ENCODE measurements at places on chromosomes 3 and 15. TPM values are rescaled to one million over a fixed set of nuclear protein-coding genes. Genes with fewer than 3 reads are reported as not detected.

Gene GNB4
- 2.2 TPM for polyA plus RNA-seq

Gene CISH
- 47.0 TPM for polyA plus RNA-seq

Gene TLNRD1
- 6.8 TPM for polyA plus RNA-seq

Gene CALML4
- 183 TPM for polyA plus RNA-seq

- H3K27ac ChIP-seq: no peak overlapping the region
- H3K27me3 ChIP-seq: no peaks in the 10 kb centered on the region
- DNase-seq: no peak
- H3K4me1 ChIP-seq: no peaks in the 10 kb centered on the region
Observed at GRCh38 chr15:66212563-66212921, 41.0 kb downstream of the MEGF11 start.

DNA sequence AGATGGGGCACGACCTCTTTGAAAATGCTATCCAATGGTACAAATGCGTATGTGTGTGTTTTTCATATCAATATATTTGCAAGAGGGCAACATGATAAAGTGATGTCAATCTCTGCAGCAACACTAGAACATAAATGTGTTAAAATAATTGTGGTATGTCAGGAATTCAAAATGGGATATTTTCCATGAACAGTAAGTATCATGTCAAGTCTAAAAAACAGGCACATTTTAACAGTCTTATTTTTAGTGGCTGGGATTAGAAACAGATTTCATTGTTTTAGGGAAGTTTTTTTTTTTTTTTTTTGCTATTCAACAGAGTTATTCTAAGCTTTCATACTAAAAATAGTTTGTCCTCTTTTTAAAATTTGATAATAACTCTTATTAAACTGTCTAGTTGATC, 209.8 kb downstream of the GAP43 start:
- H3K4me1 ChIP-seq: no peaks in the 10 kb centered on the region
- no peaks in the 10 kb centered on the region for H3K36me3 ChIP-seq
- no peak for DNase-seq
- no peak overlapping the region for H3K27ac ChIP-seq

Gene TGM5
- polyA plus RNA-seq: not detected

GRCh38 chr15:38610748-38611147, 46.1 kb upstream of the RASGRP1 start:
- no peak overlapping the region for H3K27ac ChIP-seq
- no peaks in the 10 kb centered on the region for H3K4me1 ChIP-seq
- H3K4me3 ChIP-seq: no peak overlapping the region
- no peak for DNase-seq

- DNase-seq: no peak
- H3K27me3 ChIP-seq: peaks cover 2% of the 10 kb centered on the region
- H3K4me1 ChIP-seq: no peaks in the 10 kb centered on the region
- H3K36me3 ChIP-seq: no peaks in the 10 kb centered on the region
- H3K27ac ChIP-seq: no peak overlapping the region
Observed at GRCh38 chr3:139128803-139129202, 84.1 kb upstream of the PRR23C start.

DNA sequence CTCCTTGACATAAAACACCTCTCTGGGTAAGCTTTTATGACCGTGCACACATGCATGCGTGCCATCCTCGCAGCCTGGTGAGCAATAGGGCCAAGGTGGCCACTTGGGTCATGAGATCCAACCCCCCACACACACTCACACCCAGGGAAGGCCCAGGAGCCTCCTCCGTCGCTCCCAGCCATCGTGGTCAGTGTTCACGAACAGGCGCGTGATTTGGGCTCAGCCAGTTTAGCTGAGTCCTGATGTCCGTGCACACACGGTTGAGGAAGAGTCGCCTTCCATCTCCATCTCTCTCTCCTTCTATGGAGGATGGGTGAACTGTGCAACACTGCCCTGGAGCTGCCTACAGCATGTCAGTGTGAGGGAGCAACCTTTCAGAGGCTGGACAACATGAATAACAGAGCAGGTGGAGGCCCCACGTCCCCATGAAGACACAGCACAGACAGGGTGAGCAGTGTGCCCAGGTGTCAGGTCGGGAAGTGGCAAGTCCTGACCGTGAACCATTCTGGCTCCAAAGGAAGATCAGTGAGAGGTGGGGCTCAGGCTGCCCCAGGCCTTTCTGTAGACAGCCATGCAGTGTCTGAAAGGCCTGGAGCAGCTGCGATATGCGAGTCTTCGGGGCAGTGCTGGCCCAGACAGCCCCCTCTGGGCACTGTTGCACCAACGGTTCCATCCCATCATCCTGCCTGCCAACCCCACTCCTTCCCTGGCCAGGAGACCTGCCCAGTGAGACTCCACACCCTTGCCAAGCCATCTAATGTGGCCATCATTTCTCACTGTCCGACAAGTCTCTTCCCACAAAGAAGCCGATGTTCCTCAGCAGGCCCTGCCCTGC, 253.4 kb downstream of the OCA2 start:
- no peak overlapping the region for H3K27ac ChIP-seq
- H3K36me3 ChIP-seq: no peaks in the 10 kb centered on the region
- no peaks in the 10 kb centered on the region for H3K27me3 ChIP-seq
- H3K4me3 ChIP-seq: no peak overlapping the region

GRCh38 chr3:72538070-72538745, 310.0 kb downstream of the SHQ1 start:
- H3K4me1 ChIP-seq: no peaks in the 10 kb centered on the region
- H3K4me3 ChIP-seq: no peak overlapping the region
- no peak for DNase-seq
- H3K27ac ChIP-seq: no peak overlapping the region
- H3K36me3 ChIP-seq: no peaks in the 10 kb centered on the region

GRCh38 chr15:92336419-92336987, 57.2 kb upstream of the ST8SIA2 start:
- H3K36me3 ChIP-seq: no peaks in the 10 kb centered on the region
- H3K27ac ChIP-seq: no peak overlapping the region
- H3K4me1 ChIP-seq: no peaks in the 10 kb centered on the region
- H3K27me3 ChIP-seq: no peaks in the 10 kb centered on the region
- no peak overlapping the region for H3K4me3 ChIP-seq

DNA sequence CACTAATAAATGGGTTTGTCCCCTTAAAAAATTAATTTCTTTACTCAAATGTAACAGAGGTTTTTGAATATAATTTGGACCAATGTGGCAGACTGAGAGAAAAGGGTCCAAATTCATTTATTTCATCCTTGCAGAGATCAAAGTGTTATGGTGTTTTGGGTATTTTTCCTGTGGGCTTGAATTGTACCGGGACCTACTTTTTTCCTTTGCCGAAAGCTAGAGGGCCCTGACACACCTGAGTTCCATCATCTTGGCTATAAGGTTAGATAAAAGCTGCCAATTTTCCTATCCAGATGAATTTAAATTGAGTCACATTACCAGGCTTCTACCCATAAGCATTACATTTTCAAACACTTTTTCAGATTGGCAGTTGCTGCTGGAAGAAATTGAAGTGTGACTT, 908 bp downstream of the CCNB2 start:
- H3K4me3 ChIP-seq: peak overlapping the region; percentile 77
- peak; percentile 18 for DNase-seq
- no peaks in the 10 kb centered on the region for H3K4me1 ChIP-seq
- no peaks in the 10 kb centered on the region for H3K36me3 ChIP-seq
- no peaks in the 10 kb centered on the region for H3K27me3 ChIP-seq

GRCh38 chr3:18111796-18112232, 313.3 kb downstream of the SATB1 start:
- H3K36me3 ChIP-seq: no peaks in the 10 kb centered on the region
- no peak overlapping the region for H3K27ac ChIP-seq
- H3K4me1 ChIP-seq: peaks cover 2% of the 10 kb centered on the region
- no peaks in the 10 kb centered on the region for H3K27me3 ChIP-seq

GRCh38 chr15:85792102-85792731, 2.5 kb downstream of the KLHL25 start:
- peaks cover 6% of the 10 kb centered on the region for H3K4me1 ChIP-seq
- no peaks in the 10 kb centered on the region for H3K27me3 ChIP-seq
- no peaks in the 10 kb centered on the region for H3K36me3 ChIP-seq
- no peak overlapping the region for H3K4me3 ChIP-seq
- DNase-seq: no peak

GRCh38 chr3:71048948-71049347, 534.6 kb downstream of the FOXP1 start:
- H3K36me3 ChIP-seq: peaks cover 27% of the 10 kb centered on the region
- DNase-seq: peak; percentile 69
- peaks cover 8% of the 10 kb centered on the region for H3K4me1 ChIP-seq
- no peak overlapping the region for H3K4me3 ChIP-seq
- peak overlapping the region; percentile 62 for H3K27ac ChIP-seq

DNA sequence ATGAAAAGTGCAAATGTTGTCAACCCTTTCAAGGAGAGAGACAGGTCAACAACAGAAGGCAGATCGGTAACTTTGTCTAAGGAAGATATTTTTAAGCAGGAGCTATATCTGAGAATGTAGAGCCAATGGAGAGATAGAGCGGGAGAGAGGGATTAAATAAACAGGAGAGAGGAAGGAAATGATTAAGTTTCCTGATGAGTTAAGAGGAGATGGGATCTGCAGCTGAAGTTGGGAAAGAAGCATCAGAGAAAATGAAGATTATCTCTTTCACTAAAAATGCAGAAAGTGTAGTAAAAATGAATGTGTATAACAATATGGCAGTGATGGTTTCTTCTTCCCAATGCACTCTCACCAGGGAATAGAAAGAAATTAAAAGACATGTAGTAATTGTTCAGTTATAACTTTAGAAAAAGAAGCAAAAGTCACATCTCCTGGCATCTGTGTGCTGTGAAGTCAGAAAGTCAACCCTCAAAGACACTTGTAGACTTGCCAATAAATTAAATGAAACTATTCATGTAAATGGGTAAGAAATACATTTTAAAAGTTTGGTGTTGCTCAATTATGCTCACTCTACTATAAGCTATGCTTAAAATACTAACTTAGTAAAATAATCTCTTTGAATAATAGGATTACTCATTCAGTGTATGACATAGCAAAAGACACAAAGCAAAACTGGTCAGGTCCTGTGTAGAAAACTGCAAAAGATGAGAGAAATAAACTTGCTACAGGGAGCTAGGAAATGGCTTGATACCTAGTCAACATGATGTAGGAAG, 264.6 kb downstream of the ZIC4 start:
- H3K27me3 ChIP-seq: no peaks in the 10 kb centered on the region
- no peak overlapping the region for H3K4me3 ChIP-seq
- H3K27ac ChIP-seq: no peak overlapping the region
- no peaks in the 10 kb centered on the region for H3K36me3 ChIP-seq
- no peak for DNase-seq

DNA sequence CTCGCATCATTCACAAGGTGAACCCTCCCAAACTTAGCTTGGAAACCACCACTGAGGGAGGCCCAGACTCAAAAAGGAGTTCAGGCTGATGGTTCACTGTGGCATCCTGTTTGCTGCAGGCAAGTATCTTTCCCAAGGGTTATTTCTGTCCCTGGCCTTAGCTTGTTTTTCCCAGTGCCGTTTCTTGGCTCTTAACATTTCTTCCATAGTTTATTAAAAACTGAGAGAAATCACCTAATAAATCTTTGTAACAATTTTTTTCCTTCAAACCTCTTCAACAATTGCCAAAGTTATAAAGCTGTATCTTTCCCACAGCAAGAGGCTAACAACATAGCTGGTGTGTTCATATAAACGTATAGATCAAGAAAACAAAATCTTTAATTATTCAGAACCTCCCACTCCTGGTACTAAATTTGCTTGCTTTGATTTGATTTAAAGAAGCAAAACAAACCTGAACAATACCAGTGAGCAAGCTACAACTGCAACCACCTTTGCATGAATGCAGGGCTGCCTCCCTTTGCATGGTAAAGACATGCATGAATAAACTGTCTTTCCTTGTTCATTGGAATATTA, 234.9 kb upstream of the STT3B start:
- H3K36me3 ChIP-seq: no peaks in the 10 kb centered on the region
- H3K27ac ChIP-seq: no peak overlapping the region
- peaks cover 3% of the 10 kb centered on the region for H3K4me1 ChIP-seq
- no peaks in the 10 kb centered on the region for H3K27me3 ChIP-seq
- DNase-seq: no peak

GRCh38 chr3:123755501-123755900, 128.6 kb downstream of the MYLK start:
- H3K27ac ChIP-seq: no peak overlapping the region
- DNase-seq: no peak
- no peaks in the 10 kb centered on the region for H3K36me3 ChIP-seq
- no peaks in the 10 kb centered on the region for H3K27me3 ChIP-seq

Gene STAC
- polyA plus RNA-seq: 0.52 TPM

DNA sequence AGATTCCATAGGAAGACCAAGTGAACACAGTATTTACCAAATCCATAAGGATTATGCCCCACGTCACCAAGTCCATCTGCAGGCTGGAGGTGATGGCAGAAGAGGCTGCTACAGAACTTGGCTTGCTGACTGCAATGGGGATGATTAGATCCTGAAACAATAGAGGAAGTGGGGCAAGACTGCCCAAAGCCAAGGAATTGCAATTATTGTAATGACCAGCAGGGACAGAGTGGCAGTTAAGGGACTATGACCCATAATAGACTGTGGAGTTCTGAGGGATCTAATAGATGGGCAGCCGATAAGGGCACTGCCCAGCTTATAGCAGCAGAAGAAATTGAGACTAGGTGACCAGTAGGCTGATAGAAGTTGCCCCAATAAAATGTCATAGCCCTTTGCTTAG, 108.4 kb downstream of the MINAR1 start:
- DNase-seq: no peak
- H3K27me3 ChIP-seq: no peaks in the 10 kb centered on the region
- H3K4me1 ChIP-seq: no peaks in the 10 kb centered on the region
